ENCODE measurements at places on chromosomes 11 and 22.

- no peak for DNase-seq
These were observed 160.8 kb downstream of the MSANTD4 start for GRCh38 chr11:105861225-105861624.

DNA sequence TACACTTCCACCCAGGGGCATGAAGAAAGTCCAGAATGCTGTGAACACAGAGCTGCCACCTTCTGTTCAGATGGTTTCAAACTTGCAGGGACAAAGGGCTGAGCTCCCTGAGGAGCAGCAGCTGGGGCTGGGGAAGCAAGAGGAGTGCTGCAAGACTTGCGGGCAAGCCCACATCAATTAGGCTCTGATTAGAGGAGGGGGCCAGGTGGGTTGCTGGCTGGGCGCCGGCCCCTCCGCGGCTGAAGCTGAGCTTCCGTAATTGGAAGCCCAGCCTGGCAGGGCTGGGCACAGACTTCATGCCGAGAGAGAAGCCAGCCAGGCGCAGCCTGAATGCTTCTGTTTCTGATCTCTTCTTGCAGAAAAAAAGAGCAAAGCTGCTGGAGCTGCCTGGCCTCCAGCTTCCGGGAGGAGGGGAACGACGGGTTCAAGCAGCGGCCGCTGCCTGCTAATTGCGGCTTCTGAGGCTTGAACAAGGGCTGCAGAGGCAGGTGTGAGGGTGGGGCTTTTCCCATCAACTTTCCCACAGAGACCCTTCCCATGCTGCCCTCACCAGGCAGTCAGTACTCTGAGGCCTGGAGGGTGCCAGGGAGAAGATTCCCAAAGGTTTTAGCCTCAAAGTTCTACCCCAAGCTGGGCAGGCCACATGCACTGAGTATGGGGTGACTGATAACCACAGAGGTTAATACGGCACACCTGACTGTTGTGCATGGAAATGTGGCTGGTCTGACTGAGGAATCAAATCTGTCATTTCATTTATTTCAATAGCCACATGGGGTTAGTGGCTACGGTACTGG, 91.1 kb upstream of the LMO1 start:
- DNase-seq = peak; percentile 32

- DNase-seq = no peak
These were observed 24.6 kb upstream of the WNT7B start for GRCh38 chr22:46001426-46002106.

- DNase-seq = no peak
These were observed 8.2 kb downstream of the PHF21A start for GRCh38 chr11:46112961-46113607.

- no peak for DNase-seq
These were observed 711.1 kb downstream of the BRD1 start for GRCh38 chr22:49116486-49117120.

- DNase-seq = no peak
These were observed 378.3 kb downstream of the FAM181B start for GRCh38 chr11:82355313-82355823.

DNA sequence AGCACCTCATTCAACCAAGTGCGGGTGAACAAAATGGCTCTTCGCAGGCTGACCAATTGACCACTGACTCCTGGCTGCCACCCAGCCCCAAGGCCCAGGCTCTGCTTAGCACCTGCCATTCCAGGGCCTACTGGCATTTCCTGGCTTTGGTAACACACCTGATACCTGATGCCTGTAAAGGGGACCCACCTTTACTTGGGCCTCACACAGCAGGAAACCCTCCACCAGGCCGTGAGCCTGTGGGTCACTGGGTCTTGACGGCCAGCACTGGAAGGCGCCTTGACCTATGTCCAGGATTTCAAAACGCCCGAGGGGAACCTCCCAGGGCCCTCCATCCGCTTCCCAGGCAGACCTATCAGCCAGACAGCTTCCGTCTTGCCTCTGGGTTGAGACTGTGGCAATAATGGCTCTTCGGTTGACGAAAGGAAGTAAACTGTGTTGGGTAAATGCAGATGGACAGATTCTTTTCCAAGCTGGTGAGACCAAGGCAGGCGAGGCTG, 16.8 kb upstream of the TMEM184B start:
- DNase-seq = no peak

GRCh38 chr11:114892381-114893197, 214.3 kb downstream of the NXPE2 start:
- no peak for DNase-seq

DNA sequence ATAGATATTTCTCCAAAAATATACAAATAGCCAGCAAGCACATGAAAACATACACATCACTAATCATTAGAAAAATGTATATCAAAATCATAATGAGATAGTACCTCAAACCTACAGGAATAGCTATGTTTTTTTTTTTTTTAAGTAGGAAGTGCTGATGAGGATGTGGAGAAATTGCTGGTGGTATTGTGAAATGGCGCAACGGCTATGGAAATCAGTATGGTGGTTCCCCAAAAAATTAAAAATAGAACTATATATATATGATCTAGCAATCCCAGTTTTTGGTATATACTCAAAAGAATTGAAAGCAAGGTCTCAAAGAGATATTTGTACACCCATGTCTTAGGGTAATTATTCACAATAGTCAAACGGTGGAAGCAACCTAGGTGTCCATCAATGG, 46.0 kb upstream of the HIPK3 start:
- no peak for DNase-seq

DNA sequence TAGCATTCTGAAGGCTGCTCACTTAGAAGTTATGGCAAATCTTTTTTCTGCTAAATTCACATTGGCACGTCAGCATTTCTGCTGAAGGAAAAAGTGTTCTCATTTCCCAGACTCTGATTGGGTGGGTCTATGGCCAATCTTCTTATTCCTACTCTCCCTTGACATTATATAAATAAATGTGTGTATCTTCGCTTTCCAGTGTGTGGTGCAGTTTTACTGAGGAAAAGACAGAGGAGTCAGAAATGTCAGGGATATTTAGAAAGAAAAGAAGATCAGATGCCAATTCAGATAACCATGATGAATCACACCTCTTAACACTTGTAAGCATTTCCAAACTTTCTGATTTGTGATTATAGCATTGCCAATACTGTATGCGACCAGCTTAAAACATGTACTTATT, 3.2 kb upstream of the BDNF start:
- no peak for DNase-seq

- no peak for DNase-seq
These were observed 54.5 kb downstream of the IGF2 start for GRCh38 chr11:2084721-2085120.

DNA sequence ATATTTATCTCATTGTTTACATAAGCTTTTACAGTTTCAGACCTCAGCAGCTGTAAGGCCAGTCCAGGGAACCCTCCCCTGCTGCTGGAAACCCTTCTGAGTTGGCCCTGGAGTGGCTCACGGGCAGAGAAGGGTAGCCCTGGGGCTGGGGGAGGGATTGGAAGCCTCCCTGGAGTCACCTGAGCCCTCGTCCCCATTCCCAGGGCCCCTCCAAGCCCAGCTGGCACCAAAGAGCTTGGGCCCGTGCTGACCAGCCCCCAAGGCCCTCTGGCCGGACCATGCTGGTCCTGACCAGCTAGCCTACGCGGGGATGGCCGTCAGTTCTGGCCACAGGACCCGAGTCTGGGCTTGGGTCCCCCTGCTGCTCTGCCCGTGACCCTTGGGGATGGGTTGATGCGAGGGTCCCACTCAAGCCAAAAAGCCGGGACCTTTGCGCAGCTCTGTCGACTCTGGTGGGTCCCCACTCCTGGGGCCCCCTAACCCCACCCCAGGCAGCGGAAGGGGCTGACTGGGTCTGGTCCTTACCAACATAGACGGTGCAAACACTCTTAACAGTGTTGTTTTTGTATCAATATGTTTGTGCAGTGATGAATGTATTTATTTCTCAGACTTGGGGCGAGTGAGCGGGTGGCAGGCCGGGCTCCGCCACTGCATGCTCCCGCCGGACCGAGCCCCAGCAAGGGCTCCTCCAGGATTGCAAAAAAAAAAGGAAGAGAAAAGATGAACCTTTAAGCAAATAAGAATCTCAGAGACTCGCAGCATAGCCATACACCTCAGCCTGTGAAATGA, 17.5 kb upstream of the TMEM191C start:
- DNase-seq = no peak

DNA sequence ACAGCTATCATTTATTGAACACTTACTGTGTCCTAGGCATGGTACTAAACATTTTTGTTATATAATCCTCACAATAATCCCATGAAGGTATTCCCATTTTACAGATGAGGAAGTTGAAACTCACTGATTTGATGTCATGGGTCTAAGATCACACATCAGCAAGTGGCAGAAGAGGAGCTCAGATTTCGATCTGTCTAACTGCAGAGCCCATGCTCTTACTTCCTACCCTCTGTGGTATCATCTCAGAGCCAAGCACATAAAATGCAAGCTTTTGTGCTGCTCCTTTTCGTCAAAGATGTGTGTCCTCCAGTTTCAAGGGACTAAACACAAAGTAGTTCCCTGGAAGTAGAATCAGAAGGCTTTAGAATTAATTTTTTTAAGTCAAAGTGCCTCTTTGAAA, 71.1 kb downstream of the ARFGAP2 start:
- no peak for DNase-seq

- no peak for DNase-seq
These were observed 4.2 kb downstream of the LMO1 start for GRCh38 chr11:8259306-8259959.

DNA sequence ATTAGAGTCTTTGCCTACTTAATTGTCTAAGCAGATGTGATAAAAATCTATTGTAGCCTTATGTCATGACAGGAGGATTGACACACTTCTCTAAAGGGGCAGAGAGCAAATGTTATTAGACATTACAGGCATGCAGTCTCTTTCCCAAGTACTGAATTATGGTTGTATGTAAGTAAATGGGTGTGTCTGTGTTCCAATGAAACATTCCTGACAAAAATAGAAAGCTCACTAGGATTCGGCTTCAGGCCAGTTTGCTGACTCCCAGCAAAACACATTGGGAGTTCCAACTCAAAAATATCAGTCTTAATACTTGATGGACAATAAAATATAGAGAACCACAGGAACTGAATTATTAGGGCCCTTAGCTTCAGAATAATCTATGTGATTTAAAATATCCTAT, 1480.4 kb downstream of the FAM181B start:
- DNase-seq = no peak

GRCh38 chr11:35111161-35112055, 27.6 kb upstream of the CD44 start:
- DNase-seq = no peak

- no peak for DNase-seq
These were observed 74.8 kb downstream of the NAT10 start for GRCh38 chr11:34180040-34180813.

DNA sequence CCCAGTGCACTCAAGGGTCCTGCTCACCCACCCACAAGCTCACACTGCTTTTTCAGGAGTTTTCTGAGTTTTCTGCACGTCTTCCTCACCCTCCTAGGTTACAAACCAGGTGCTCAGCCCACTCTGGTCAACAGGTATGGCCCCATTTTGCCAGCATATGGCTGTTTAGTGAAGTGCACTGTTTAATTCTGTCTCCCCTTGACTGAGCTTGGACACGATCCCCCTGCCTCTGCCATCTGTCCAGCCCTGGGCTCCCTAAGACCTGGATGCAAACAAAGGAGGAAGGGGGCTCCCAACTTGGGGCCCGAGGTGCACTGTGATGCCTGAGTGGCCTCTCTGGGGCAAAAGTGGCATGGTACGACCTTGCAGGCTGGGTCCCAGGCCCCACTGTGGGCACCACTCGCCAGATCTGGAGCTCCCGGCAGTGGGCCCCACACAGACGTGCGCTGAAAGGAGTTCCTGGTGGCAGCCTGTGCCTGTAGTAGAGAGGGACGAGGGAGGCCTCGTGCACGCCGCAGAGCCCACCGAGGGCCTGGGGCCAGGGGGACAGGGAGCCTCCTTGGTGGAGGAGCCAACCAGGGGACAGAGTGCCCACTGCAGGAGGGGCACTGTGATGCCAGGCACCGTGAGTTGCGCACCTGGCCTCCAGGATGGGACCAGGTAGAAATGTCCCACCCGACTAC, 37.3 kb upstream of the COMT start:
- DNase-seq = no peak

DNA sequence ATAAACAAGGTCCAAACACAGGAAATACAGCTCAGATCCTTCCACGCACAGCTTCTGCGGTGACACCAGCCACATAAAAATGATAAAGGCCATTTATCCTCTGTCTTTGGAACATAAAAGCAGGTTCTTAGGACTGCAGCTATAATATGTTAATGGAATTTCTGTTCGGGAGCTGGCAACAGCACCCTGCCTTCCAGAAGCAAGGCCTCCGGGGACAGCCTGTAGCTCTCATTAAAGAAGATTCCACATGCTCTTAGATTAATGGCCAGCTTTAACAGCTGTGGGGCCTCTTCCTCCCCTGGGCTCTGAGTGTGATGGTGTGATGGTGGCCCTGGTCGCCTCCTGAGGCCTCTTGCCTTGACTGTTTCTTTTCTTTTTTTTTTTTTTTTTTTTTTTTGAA, 137.3 kb downstream of the CACNA1I start:
- DNase-seq = peak; percentile 23

DNA sequence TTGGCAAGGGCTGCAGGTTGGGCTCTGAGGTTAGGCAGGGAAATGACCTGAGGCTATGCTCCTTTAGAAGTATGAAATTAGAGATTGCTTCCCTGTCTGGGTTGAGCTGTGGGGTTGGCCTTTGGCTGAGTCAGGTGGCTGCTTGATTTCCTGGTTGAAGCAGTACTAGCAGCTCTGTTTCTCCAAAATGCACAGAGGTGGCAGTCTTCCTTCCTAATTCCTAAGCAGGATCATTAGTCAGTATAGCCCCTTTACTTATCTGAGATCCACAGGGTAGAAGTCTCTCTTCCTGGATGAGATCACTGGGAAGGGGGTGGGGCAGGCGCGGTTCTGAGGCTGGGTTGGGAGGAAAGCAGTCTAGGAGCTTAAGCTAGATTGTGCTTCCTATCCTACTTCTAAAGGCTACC, 1917.5 kb downstream of the LRRC4C start:
- DNase-seq = no peak

GRCh38 chr11:73577496-73577917, 20.4 kb downstream of the FAM168A start:
- no peak for DNase-seq

DNA sequence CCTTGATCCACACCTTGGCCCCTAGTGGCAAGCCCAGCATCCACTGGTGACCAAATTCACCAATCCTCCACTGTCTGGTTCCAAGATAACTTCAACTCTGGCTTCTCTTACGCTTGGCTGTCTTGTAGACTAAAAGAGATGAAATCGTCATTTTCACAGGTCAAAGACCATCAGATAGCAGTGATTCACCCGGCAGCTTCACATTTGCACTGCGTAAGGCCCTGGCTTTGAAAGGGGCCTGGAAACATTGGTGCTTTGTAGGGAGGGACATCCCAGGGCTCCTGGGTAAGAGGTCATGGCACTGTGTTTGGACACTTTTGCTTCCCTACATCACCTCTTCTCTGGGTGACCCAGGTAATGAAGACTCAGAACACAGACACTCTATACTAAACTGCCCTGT, 30.1 kb upstream of the FADD start:
- DNase-seq = no peak

Data from right lung (tissue), 10 donors.